ENCODE measurements at places on chromosomes 16 and 17. TPM values are rescaled to one million over a fixed set of nuclear protein-coding genes. Genes with fewer than 3 reads are reported as not detected.

GRCh38 chr16:4918781-4919251 is 18.1 kb downstream of the PPL start:
- DNase-seq, result peak; percentile 71

DNA sequence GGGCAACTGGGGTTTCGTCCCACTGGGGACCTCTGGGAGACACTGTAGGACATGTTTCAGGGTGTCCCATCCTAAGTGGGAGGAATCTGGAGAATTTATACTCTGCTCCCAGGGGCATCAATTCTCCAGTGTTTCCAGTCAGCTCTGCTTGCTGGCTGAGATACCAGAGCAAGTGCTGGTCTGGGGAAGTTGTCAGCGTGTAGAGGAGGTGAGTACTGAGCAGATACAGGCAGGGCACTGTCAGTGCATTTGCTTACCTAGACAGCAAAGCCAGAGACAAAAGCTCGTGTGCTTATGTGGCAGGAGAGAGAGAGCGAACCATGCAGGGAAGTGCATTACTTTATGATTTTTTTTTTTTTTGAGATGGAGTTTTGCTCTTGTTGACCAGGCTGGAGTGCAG is 20.2 kb upstream of the TOX3 start:
- DNase-seq, result no peak

The MYH3 gene
- polyA plus RNA-seq, result 8.4 TPM

The C16orf89 gene
- polyA plus RNA-seq, result 7.1 TPM

DNA sequence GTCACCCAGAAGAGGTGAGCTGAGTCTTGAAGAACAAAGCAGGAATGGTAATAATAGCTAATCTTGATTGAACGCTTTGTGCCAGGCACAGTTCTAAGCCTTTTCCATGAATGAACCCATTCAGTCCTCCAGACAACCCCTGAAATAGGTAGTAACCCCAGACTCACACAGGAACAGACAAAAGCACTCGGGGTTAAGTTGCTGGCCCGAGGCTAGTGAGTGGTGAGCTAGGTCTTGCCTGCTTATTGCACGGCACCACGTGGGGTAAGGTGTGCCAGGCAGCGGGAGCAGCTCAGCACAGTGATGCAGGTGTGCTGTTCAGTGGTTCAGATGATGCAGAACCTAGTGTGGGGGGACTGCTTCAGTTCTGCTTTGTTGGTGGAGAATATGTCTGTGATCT is 181.6 kb downstream of the RAB11FIP4 start:
- DNase-seq, result no peak

The HSD17B2 gene
- polyA plus RNA-seq, result 11.0 TPM

DNA sequence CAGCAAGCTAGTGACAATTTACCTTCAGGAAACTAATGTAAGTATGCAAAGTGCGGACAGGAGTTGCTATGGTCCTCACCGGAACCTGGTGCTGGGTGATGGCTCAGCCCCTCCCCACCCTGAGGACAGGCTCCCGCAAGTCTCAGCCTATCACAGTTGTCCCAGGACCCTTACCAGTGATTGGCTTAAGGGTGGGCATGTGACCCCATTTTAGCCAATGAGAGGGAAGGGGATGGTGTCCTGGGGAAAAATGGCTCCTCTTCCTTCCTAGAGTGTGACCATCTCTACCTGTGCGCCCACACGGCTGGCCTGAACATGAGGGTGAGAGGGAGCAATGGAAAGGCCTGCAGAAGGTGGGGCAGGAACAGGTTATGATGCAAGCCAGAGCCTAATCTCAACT is 80.4 kb downstream of the C16orf78 start:
- DNase-seq, result no peak

GRCh38 chr16:73390936-73391335 is 343.0 kb upstream of the ZFHX3 start:
- DNase-seq, result no peak

The PPY gene
- polyA plus RNA-seq, result 0.19 TPM

The FADS6 gene
- polyA plus RNA-seq, result 0.53 TPM

DNA sequence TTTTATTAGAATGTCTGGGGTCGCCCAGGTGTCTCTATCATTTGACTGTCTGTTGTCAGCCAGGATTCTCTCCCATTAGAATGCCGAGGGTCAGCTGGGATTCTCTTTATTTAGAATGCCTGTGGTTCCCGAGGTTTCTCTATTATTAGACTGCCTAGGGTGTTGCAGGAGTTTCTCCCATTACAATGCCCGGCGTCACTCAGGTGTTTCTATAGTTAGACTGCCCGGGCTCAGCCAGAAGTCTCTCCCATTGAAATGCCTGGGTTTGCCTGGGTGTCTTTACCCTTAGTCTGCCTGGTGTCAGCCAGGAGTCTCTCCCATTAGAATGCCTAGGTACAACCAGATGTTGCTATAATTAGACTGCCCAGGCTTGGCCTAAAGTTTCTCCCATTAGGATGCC is 2252.0 kb downstream of the TP53TG3F start:
- no peak for DNase-seq

The USH1G gene
- 1.1 TPM for polyA plus RNA-seq

The HID1 gene
- polyA plus RNA-seq, result 15.3 TPM

The LCAT gene
- 18.0 TPM for polyA plus RNA-seq
